ENCODE measurements at places on chromosomes 2 and 18.

GRCh38 chr2:68812251-68812650 is 58.9 kb downstream of the BMP10 start:
- peak; percentile 23 for DNase-seq

- DNase-seq: no peak
These were observed 68.7 kb downstream of the TMEM247 start for GRCh38 chr2:46548103-46548486.

- DNase-seq: no peak
These were observed 85.3 kb downstream of the CDC42EP3 start for GRCh38 chr2:37585982-37586621.

GRCh38 chr18:59810183-59810582 is 89.6 kb upstream of the PMAIP1 start:
- no peak for DNase-seq

GRCh38 chr18:3055186-3055728 is 42.3 kb upstream of the LPIN2 start:
- no peak for DNase-seq

DNA sequence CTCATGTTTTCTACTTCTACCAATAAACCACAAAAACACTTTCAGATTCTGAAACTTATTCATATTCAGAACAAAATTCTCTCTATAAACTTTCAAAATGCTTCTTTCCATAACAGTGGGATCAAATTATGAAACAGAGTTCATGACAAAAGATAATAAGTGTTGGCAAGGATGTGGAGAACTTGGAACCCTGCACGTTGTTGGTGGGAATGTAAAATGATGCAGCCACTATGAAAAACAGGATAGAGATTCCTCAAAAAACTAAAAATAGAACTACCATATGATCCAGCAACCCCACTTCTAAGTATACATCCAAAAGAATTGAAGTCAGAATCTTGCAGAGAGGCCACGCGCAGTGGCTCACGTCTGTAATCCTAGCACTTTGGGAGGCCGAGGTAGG is 45.4 kb downstream of the GEMIN6 start:
- DNase-seq: no peak

- DNase-seq: no peak
These were observed 536.0 kb downstream of the TMX3 start for GRCh38 chr18:68178921-68179320.

DNA sequence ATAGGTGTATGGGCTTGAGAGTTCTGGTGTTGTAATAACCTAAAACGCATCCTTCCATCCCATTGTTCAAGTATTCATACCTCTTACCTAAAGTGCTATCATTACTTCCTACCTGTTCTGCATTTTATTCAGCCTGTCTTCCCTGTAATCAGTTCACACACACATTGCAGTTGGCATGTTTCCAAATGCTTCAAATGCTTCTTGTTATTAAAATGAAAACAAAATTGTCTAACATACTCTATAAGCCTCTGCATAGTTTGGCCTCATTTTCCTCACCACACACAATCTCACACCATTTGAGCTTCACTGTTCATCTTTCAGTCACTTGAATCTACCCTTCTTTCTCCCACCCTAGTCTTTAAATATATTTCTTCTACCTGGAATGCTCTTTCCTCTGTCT is 1178.2 kb upstream of the NRXN1 start:
- DNase-seq: no peak

GRCh38 chr2:219515874-219516629 is 1.8 kb downstream of the ASIC4 start:
- no peak for DNase-seq

DNA sequence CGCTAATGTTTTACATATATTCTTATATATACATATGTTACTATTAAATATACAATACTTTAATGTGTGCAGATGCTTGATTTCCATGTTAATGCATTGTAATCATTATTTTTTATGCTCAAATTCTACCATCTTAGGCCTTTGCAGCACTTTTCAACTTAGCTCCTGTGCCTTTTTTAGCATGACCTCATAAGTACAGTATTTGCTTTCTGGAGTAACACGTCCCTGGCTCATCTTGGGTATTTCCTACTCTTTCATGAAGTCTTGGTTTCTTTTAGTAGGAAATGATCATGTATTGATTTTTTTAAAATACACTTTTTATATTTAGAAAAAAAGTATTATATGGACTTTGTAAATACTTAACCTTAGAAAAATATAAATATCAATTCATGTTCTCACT is 36.5 kb downstream of the CAB39 start:
- DNase-seq: no peak

DNA sequence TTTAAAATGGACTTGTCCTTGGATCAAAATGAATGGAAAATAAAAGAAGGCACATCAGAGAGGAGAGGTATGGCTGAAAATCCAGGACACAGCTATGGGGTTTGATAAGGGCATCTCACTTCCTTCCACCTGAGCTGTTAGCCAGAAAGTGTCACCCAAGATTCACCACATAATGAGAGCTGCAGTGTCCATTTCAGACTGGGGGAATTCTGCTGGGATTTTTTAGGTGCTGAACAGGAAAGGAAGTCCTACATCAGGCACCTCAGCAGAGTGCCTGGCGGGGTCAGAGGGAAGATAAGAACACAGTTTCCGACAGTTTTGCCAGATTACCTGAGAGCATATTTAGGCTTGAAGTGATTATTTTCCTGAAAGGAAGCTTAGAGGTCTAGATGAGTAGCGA is 187.6 kb upstream of the HNMT start:
- DNase-seq: no peak

DNA sequence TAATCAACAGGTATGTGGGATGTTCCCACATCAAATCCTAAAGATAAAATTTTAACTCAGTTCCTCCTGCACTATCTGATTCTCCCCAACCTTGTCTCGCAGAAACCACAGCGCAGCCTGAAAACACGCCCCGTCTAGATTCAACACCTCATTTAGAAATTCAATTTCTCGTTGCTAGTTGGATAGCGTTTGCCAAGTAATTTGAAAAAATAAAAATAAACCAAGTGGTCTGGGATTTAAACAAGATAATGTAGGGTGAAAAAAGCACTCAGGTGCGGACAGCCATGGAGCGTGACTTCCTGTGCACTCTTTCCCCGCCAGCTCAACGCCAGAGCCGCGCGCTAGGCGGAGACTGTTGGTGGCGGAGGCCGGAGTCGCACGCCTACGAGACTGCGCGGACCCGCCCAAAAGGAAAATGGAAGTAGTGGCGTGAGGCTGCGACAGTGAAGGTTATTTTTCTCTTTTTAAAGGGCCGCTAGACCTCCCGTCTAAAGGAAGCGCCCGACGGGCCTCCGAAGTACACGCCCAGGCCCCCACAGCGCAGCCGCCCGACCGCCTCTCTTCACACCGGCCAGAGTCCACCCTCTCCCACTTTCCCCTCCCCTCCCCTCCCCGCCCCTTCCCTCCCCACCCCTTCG is 615 bp upstream of the CCNT2 start:
- DNase-seq: peak; percentile 91

- no peak for DNase-seq
These were observed 111.8 kb downstream of the PRKCE start for GRCh38 chr2:45763255-45763654.

DNA sequence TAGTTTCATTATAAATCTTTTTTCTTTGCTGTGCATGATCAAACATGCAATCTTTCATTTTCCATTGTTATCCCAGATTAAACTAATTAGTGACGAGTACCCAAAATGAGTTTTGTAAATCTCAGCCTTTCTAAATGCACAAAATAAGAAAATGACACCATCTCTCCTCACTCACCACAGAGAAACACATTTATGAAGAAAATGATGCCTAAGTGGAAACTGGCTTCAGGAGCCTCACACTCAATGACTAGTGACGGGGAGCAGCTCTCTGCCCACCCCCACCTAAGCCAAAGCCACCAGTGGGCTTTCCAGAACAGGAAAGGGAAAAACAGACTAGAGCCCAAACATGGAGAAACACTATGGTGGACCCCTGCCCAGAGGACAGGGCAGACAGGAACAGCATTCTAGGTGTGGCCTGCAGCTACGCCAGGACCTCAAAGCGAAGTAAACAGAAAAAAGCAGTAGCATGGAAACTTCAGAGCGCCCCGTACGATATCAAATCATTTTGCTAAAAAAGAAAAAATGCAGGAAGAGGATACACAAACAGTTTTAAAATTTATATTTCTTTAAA is 113.5 kb downstream of the RBMS1 start:
- no peak for DNase-seq

DNA sequence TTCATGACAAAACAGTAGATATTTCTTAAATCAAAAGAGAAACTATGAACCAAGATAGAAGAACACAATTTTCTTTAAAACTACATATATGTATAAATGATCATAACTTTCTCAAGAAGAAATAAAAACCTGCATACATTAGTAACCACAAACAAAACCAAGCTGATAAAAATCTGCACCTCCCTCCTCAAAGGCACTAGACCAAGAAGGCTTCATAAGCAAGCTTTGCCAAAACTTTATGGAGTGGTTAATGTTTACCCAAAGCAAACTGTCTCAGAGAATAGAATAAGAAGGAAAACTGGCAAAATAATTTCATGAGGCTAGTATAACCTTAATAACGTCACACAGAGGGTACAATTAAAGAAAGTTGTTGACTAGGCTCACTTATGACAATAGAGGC is 138.3 kb downstream of the ZBTB7C start:
- DNase-seq: no peak

- no peak for DNase-seq
These were observed 4.0 kb downstream of the NT5DC4 start for GRCh38 chr2:112724591-112725525.

- no peak for DNase-seq
These were observed 24.4 kb downstream of the MBP start for GRCh38 chr18:77108001-77108692.

GRCh38 chr2:160469621-160470204 is 23.9 kb downstream of the RBMS1 start:
- DNase-seq: no peak

DNA sequence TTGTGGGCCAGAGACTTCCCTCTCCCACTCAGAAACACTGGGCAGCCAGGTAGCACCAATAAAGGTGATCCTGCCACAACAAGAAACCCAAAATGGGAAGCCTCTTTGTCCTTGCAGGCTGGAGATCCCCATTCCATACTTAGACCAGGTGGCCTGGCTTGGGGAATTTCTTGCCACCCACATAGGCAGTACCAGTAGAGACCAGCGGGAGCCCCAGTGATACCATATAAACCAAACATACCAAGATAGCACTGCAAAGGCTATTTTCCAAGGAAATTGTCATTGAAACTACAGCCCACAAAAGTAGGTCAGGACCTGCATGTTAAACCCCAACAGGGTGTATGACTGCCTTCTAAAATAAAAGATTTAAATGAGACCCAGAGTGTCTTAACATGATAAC is 171.6 kb downstream of the DIS3L2 start:
- no peak for DNase-seq

GRCh38 chr2:46239847-46240181 is 57.4 kb upstream of the EPAS1 start:
- DNase-seq: no peak

- no peak for DNase-seq
These were observed 288.0 kb upstream of the REV1 start for GRCh38 chr2:99777656-99778290.

DNA sequence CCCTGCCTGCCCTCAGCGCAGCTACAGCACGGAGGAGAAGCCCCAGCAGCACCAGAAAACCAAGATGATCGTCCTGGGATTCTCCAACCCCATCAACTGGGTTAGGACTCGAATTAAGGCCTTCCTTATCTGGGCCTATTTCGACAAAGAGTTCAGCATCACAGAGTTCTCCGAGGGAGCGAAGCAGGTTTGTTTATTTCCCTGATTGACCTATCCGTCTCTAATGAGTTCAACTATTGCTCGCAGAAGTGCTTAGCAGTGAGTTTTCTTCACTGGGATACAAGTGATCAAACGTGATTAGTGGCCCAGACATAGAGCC is 639 bp downstream of the MAIP1 start:
- DNase-seq: no peak

- DNase-seq: no peak
These were observed 93.6 kb downstream of the BCL11A start for GRCh38 chr2:60459851-60460250.

- DNase-seq: no peak
These were observed 148.3 kb downstream of the AQP4 start for GRCh38 chr18:26717123-26717719.

GRCh38 chr2:112187805-112188596 is 49.8 kb downstream of the FBLN7 start:
- DNase-seq: no peak

- no peak for DNase-seq
These were observed 66.1 kb downstream of the NAPG start for GRCh38 chr18:10591896-10592295.

GRCh38 chr2:101741775-101742520 is 44.4 kb downstream of the MAP4K4 start:
- peak; percentile 21 for DNase-seq

GRCh38 chr18:596288-596881 is 403 bp upstream of the CLUL1 start:
- DNase-seq: peak; percentile 89

DNA sequence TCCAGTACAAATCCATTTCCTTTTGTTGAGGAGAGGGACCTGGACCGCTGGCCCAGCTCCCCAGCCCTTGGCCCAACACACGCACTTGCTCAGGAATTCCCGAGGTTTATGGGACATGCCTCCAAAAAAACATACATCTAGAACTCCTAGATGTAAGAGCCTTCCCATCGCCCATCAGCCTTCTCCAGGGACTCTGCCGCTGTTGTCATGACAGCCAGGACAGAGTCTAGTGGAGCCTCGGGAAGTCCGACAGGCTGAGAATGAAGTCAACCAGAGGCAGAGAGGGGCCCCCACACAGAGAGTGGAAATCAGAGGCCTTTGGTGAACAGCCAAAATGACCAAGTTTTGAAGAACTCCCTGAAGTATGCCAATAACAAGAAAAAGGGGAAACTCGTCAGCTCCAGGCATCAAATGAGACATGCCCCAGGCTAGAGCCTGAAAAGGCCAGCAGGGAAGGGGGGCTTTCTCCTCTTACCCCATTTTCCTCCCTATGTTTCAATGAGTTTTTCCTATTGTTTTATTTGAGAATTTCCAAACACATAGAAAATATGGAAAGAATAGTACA is 43.2 kb upstream of the CAB39 start:
- DNase-seq: no peak

GRCh38 chr2:45904267-45904945 is 252.9 kb downstream of the PRKCE start:
- DNase-seq: no peak
